ENCODE measurements at places on chromosomes 16 and 17.

DNA sequence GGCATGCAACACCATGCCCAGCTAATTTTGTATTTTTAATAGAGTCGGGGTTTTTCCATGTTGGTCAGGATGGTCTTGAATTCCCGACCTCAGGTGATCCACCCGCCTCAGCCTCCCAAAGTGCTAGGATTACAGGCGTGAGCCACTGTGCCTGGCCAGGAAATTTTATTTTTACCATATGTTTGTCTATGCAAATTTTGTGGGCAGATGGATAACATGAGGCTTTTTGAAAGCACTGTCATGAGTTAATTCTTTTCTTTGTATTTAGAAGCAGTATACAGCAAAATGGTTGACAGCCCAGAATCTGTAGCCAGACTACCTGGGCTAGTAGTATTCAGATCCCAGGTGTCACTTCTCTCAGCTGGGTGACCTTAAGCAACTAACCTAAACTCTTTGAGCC, 8.5 kb upstream of the KPNB1 start:
- no peak for DNase-seq

DNA sequence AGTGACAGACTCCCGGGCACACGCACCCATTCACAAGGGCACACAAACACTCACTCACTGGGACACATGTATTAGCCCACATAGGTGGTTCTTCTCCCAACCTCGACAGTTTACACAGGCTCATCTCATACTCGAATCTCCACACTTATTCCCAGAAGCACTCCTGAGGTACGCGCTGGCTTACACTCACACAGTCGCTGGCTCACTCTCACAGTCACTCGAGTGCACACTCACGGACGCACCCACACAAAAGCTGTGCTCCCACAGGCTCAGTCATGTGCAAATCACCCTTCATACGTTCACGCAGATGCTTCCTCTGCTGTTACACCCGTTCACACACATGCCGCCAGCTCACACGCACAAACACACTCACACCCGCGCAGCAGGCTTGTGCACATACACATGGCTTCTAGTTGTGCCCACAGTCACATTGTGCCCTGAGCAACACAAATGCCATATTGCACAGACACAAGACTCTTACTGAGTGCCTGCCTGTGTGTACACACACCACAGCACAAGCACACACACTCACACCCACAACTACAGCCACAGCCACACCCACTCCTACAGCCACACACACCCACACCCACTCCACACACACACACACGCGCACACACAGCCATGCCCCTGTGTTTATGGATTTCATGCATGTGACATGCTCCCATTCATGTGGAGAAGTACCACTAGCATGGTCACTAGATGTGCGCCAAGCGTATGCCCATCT, 8.4 kb upstream of the PRR29 start:
- DNase-seq = no peak

DNA sequence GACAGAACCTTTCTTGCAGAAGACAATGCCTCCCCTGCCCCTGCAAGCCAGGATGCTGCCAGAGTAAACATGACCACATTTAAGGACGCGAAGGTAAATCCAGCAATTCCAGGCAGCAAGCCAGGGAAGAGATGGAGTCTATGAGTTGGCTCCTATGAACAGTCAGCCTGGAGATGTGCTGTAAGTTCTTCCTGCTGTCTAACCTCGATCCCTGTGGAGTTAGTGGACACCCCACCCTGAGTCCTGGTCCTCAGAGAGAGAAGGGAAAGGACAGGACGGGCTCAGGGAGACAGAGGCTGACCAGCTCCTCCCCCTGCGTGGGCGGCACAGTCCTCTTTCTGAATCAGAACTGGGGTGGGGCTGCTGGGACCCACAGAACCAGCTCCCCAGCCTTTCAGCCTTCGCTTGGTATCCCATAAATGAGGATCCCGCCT, 24.9 kb downstream of the CDC42EP4 start:
- no peak for DNase-seq

GRCh38 chr16:12868169-12868568, 33.2 kb upstream of the SHISA9 start:
- no peak for DNase-seq

GRCh38 chr16:30004811-30005242, 6.0 kb downstream of the DOC2A start:
- no peak for DNase-seq

GRCh38 chr17:75124041-75124818, 7.3 kb downstream of the NT5C start:
- DNase-seq = no peak

- DNase-seq = no peak
These were observed 85.1 kb upstream of the TBX2 start for GRCh38 chr17:61314368-61315078.

DNA sequence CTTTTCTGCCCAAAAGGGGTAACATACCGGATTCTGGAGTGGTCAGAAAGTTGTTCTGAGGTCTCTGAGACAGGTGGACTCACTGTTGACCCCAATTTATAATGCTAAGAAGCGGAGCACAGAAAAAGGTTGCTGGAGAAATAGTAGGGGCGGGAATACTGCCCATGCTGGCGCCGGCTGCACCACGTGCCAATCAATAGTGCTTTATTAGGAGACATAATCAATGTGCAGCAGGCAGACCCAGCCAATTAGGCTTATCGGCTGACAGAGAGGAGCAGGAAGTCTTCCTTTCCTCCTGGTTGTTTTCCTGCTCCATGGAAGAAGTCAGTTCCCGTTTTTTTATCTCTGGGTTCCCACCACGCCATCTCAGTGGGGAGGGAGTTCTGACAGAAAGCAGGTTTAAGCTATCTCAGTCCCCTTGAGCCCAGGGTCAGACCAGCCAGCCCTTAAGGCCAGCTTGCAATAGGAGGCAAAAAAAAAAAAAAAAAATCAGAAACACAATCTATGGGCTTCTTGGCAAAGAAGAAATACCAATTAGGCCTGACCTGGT, 68.2 kb upstream of the IRX6 start:
- DNase-seq = no peak

DNA sequence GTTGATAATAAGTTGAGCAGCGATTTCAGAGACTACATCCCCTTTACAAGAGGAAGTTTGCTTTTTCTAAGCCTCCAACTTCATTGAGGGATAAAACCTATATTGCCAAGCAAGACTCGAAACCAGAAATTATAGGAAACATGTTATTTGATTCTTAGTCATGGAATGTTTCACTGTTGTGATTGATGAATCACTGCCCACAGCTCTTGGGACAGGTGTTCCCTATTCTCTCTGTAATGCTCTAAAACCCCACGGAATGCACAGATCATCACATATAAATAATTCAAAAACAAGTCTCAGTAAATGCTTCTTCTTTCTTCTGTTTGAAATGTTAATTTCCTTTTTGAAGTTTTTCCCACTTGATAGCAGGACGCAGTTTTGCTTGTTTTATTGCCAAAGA, 809.5 kb upstream of the GOT2 start:
- DNase-seq = no peak

GRCh38 chr17:77352441-77352840, 211.7 kb downstream of the SEC14L1 start:
- no peak for DNase-seq

- DNase-seq = no peak
These were observed 48.6 kb upstream of the DDX52 start for GRCh38 chr17:37691807-37692206.

DNA sequence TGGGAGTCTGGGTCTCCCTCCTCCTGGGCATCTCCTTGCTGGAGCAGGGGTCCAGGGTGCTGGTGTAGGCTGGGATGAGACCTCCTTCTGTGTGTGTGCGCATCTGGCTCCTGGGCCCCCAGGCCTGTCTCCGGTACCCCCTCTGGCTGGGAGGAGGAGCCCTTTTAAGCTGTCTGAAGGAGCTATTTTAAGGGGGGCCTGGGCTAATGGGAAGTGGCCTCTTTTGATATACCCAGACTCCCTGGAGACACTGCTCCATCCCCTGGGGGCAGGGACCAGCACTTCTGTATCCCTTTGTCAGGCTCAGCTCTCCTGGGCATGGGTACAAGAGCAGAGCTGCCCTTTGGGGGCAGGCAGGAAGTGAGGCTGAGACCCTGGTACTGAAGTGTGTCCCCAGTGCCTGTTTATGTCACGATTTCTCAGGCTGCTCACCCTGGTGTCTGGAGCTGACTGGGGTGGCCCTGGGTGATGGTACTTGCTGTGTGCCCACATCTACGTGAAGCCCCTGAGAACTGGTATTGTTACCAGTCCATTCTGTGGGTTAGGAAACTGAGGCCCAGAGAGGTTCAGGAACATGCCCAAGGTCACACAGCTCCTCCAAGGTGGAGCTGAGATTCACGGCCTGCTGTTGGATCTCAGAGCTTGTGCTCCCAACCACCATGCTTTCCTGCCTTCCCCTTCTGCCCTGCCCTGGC, 6.5 kb downstream of the ADCY7 start:
- DNase-seq = no peak

- peak; percentile 47 for DNase-seq
These were observed 644 bp downstream of the NFAT5 start for GRCh38 chr16:69566240-69566980.

DNA sequence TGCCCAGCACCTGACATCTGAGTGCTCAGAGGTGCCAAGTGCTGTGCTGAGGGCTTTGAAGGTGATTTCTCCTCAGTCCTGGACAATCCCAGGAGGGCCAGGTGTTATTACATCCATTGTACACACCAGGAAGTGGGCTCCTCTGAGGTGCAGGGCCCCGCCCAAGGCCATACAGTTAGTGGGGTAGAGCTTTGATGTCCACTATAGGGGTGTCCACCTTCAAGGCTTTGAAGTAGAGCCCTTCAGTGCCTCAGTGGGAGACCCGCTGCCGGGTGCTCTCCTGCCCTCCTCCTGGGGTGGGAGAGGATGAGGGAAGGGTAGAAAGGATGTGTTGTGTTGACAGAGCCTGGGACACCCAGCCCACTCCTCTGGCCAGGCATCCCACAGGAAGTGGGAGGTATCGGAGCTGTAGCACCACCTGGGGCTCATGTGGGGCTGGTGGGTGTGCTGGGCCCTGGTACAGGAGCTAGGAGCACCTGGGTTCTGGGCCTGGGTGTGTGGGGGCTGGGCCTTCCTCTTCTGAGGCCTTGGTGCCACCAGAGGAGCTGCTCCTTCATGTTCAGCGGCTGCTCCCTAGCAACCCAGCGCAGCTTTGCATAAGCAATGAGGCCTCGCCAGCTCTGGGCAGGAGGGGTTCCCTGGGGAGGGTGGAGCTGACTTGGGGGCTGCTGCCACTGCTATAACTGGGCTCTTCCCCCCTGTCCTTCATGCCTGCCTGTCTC, 7.4 kb downstream of the LASP1 start:
- no peak for DNase-seq

DNA sequence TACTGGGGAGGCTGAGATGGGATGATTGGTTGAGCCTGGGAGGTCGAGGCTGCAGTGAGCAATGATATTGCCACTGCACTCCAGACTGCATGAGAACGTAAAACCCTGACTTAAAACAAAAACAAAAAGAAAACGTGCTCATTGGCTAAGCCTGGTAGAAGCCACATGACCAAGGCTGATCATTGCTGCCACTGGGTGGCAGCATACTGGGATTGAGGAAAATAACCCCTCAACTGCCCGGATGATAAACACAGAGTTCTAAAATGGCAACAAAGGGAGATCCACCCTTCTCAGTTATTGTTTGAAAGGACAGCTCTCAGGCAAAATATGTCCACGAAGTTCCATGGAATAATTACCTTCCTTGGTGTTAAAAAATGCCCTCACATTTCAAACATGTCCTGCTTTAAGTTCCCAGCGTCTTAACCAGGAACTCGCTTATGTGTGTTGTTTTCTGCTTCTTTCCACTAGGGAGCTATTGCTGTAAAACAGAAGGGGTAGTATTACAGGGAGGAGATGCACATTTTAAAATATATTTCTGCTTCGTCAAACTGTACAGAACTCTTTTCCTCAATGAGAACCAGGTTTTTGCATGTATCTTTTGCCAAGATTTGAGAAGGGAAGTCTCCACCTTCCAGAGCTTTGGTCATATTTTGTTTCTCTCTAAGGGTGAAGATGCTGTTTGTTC, 675.3 kb downstream of the MAF start:
- peak; percentile 65 for DNase-seq

DNA sequence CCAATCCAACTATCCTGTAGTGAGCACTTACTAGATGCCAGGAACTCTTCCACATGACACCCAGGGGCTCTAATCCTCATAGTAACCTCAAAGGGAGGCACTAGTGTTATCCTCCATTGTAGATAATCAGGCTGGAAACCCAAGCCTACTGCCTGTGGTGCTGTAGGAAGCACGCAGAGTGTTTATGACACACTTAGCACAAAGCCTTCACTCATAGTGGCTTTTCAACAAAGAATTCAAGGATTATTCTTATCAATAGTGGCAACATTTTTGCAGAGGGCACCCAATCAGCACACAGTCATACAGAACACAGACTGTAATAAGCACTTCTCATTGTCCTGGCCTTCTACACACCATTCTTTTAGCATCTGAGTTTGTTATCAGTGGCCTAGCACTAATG, 18.5 kb upstream of the SOX9 start:
- no peak for DNase-seq

GRCh38 chr17:50853015-50853615, 13.0 kb downstream of the TOB1 start:
- DNase-seq = no peak

DNA sequence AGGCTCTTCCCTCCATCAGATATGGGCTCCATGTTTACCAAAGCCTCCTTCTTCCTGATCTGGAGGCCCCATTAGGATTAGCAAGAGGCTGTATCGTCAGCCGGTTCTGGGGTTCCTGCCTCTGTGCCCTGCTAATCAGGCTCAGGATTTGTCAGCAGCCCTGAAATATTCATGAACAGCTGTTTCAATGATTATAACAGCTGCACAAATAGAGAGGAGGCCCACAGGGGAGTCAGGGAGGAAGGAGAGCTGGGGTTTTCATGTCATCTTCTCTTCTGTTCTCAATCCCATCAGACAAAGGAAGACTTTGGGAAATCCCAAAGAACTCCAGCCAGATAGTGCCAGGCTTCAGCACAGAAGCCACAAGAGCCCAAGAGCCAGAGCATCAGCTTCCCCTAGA, 72.3 kb upstream of the MMP2 start:
- no peak for DNase-seq

DNA sequence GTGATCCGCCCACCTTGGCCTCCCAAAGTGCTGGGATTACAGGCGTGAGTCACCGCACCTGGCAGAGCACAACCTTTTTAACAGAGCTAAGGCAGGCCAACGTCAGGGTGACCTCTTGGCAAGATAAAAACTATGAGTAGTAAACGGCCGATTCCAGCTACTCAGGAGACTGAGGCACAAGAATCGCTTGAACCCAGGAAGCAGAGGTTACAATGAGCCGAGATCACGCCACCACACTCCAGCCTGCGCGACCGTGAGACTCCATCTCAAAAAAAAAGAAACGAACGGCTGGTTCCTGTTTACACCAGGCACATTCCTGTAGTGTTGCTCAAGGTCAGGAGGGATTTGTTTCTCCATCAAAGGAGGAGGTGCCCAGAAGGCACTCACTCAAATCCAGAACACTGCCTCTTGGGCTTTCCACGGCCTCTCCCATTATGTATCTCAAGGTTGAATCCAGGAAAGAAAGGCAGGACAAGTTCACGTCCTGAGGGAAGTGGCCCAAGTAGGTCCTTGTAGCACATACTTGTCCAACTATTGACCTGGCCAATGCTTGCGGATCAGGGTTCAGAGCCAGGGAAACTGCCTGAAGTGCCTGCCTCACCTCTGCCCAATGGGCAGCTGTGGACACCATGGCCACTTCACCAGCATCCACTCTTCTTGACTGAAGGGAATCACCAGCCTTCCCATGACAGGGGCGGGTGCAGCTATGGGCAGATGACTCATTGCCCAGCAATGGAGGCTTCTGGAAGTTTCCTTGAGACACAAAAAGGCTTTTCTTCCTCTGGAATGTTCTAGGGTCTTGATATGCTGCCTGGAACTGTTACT, 13.5 kb downstream of the KNOP1 start:
- no peak for DNase-seq
